Hematopoietic multipotent progenitor cell treated with erythropoietin and hydrocortisone succinate and interleukin-3 and kit ligand, for 15 days (in vitro differentiated cells): ENCODE measurements at places on chromosomes 7 and 10.

DNA sequence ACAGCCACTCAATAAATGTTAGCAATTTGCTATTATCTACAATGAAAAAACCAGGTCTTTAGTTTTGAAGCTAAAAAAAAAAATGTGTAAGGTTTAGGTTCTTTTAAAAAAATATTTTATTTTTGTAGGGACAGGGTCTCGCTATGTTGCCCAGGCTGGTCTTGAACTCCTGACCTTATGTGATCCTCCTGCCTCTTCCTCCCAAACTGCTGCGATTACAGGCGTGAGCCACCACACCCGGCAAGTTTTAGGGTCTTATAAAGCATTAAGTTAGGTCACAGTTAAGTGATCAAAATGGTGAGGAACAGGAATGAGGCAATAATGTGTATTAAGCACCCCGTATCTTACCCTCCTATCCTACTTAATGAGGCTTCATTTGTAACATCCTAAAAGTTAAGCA lies 774 bp downstream of the SEM1 start:
- no peak for DNase-seq

- DNase-seq: no peak
Observed at GRCh38 chr7:585873-586272, 66.2 kb upstream of the PDGFA start.

DNA sequence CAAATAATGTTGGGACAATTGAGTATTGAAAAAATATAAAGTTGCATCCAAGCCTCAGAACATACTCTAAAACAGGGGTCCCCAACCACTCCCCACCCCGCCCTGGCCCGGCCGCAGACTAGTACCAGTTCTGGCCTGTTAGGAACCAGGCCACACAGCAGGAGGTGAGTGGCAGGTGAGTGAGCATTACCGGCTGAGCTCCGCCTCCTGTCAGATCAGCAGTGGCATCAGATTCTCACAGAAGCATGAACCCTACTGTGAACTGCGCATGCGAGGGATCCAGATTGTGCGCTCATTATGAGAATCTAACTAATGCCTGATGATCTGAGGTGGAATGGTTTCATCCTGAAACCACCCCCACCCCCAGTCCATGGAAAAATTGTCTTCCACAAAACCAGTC lies 19.4 kb downstream of the HIPK2 start:
- no peak for DNase-seq

- no peak for DNase-seq
Observed at GRCh38 chr10:51861731-51862130, 162.3 kb upstream of the CSTF2T start.

DNA sequence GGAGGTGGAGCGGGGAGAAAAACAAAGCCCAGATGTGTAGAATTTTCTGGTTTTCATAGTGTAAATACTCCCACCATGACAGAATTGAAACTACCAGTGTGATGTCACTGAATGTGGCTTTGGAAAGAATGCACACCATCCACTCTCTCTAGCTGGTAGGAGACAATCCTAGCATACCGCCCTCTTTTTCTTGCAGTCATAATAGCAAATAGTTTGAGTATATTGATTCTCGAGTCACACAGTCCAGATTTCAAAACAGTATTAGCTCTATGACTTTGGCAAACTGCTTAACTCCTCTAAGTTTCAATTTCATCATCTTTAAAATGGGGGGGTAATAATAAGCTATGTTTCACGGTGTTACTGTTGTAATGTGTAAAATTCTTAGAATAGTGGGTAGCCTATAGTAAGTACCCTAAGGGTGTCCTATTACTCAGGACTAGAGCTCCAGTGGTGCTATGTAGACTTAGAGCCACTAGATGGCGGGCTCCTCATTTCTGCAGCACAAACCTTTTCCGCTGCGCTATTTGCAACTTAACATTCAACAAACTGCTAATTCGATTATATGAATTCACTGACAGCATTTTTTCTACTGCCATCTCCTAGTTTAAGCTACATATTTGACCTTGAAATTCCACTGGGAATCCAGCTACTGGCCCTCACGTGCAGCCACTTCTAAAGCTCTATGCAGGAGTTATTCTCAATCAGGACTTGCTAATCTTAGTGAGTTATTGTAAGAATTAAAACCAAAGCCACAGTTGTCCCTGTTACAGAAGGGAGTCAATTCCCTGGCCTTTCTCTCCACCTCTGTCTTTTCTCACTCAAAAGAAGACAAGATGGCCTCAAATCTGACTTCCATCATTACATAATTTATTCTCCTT lies 18.7 kb downstream of the TAS2R40 start:
- DNase-seq: peak; percentile 74

DNA sequence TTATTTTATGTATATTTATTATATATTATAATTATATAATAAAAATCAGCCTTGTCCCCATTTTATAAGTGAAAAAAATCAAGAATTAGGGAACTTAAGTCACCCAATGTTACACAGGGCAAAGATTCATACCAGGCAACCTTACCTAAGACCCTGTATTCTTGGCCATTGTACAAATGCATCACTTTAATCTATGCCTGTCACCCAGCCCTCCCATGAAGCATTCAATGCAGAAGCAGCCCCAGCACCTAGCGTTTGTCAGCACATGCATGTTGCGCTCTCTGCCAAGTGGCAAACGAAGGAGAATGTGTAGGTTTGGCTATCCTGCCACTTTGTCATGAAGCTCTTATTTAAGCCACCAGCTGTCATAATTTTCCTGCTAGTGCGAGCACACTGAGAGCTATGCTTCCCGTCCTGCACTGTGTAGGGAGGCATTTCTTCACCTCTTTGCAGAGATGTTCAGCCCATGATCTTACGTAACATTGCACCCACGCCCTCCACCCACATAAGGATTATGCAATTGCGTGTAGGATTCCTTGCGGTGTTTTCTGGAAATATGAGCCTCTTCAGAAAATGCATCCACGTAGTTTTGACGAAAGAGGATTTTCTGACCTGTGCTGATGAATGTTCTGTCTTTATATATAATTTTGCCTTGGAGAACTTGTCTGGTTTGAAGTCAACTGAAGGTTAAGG lies 7.7 kb upstream of the COBL start:
- DNase-seq: no peak

DNA sequence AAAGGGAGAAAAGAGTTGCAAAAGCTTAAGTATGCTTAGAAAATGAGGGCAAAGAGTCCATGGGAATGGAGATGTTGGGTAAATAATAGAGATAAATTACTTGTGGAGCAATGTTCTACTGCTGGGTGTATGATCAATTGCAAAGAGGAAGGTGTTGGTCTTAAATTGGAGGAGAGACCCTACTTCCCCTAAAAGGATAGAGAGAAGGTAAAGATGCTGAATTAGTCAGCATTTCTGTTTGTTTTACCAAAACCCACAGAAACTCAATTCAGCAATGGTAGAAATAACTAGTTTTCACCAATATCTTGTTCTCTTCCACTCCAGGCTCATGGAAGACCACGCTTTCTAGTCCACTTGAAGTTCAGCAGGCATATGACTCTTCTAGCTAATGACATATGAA lies 32.1 kb downstream of the ASB4 start:
- DNase-seq: no peak
